ENCODE measurements at places on chromosomes 5 and 9.

GRCh38 chr9:121568343-121569265 is 69.0 kb upstream of the GGTA1 start:
- DNase-seq = no peak

DNA sequence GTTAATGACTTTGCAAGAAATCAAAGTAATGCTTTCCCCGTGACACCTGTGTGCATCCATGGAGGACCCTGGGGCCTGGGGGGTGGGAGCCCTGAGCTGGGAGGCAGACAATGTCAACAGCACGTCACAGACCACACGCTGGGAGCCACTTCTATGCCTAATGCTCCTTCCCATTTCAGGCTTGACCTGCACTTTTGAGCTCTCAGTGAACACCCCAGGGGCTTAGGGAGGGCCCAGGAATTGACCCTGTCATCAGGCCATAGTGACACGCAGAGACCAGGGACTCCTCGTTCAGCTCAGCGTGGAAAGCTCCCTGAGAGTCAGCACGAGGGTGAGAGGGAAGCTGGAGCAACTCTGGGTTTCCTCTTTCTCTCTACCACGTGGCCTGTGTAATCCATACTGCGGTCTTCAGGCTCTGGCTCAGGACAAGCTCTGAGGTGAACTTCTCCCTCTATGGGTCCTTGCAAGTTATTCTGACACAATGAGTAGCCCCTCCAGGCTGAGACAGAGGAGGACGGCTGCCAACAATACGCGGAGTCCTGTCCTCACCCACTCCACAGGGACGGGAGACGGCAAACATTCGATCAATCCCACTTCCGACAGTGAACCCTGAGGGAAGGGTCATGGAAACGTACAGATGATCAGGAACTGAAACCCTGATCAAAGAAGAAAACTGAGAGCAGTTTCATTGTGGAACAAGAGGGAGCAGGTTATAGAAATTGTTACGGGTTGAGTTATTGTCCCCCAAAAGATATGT is 130.8 kb upstream of the IRX4 start:
- no peak for DNase-seq

DNA sequence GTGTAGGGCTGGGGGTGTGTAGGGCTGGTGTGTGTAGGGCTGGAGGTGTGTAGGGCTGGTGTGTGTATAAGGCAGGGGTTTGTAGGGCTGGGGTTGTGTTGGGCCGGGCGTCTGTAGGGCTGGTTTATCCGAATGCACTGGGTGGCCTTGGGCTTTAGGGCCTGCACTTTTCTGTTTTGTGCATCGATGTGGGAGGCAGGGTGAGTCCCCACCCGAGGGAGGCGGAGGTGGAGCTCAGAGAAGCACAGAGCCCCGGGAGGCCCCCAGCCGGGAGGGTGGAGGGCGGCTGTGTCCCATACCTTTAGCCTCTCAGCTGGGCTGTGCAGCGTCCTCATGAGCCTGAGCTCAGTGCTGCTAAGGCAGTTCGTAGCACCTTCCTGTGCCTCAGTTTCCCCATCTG is 13.5 kb downstream of the COL5A1 start:
- DNase-seq = no peak

GRCh38 chr5:17269201-17269600 is 51.8 kb downstream of the BASP1 start:
- no peak for DNase-seq

DNA sequence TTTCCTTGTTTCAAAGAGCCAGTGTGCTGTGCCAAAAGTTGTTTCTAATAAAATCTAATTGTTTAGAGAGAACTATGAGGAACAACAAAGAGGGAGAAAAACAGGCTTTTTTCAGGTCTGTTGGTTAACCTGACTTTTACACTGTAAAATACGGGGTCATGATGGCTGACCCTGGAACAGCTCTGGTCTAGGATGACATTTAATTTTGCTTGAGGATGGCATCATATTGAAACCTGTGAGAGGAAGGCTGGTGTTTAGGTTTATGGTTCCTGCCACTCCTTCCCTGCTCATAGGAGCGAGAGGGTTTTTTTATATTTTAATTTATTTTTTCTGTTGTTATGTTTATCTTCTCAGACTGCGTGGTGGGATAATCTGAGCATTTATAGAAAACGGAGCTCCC is 327.6 kb downstream of the KDM4C start:
- DNase-seq = no peak

DNA sequence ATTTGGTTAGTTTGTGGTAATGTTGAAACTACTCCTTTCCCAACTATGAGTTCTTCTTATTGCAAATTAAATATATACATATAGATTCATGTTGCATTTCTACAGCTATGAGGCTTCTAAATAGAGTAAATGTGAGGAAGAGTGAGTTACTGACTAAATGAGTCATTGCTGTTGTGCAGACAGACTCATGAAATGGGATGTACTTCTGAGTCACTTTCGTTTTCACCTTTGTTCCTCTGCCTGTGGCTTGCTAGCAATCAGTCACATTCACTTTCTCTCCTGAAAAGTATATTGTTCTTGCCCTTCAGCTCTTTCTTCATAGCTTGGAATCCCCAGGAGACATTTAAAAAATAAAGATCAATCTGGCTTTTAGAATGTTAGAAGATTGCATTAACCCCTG is 295.5 kb upstream of the SMC2 start:
- DNase-seq = no peak

GRCh38 chr5:171493646-171494393 is 74.4 kb downstream of the FGF18 start:
- DNase-seq = no peak

DNA sequence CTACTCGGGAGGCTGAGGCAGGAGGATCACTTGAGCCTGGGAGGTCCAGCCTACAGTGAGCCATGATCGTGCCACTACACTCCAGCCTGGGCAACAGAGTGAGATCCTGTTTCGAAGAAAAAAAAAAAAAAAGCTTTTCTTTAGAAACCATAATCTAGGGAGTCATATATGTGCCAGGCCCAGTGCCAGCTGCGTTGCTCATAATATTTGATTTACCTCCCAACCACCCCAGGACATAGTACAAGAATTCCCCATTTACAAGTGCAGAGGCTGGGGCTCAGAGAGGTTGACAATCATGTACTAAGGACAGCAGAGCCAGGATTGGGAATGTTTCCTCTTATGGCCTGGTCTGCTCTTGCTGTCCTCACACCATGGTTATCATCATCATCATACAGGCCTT is 25.1 kb upstream of the TRIM14 start:
- no peak for DNase-seq

DNA sequence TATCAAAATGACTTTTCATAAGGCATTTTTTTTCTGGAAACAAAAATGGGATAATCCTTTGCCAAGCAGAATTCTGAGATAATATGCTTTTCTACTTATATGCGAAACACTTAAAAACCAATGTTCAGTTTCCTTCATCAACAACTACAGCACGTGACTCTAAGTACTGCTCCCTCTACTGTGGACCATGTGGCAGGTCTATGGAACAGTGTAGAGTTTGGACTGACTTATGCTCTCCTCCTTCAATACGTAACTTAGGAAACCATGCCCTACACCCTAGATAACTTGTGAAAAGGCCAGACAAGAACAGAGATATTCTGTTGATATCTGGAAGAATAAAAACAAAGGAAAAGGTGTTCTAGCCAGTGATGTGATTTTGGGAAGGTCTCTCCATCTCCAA is 111.3 kb upstream of the GNA14 start:
- DNase-seq = no peak
